ENCODE measurements at places on chromosomes 16 and 17. TPM values are rescaled to one million over a fixed set of nuclear protein-coding genes. Genes with fewer than 3 reads are reported as not detected.

SOX9 gene
- total RNA-seq: 11.9 TPM

KRTAP9-4 gene
- not detected for total RNA-seq

CNTNAP4 gene
- total RNA-seq: not detected

CLDN9 gene
- not detected for total RNA-seq

Data from smooth muscle cell of the umbilical artery (primary cell).